DMS153 (cell line): ENCODE measurements at places on chromosomes 11 and 22.
A peak's percentile ranks its signal among the peaks of the same experiment; 100 is the strongest.

DNA sequence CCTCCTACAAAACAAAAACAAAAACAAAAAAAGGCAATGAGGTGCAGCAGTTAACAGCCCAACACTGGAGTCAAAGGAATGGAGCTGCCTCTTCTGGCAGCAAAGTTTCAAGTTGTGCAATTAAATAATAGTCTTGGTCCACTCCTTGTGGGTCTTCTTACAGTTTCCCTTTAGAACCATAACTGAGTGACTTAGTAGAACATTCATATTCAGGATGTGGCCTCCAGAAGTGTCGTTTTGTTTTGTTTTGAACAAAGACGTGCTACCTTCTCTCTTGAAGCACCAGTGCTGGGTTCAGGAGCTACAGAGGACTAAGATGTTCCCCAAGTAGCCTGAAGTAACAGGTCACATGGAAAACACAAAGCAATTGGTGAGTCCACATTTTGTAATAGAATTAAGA is 2.0 kb upstream of the JAML start:
- DNase-seq = no peak

GRCh38 chr11:12354750-12355545 is 22.4 kb upstream of the PARVA start:
- no peak for DNase-seq

- no peak for DNase-seq
Measured at GRCh38 chr22:17746916-17747315, 27.4 kb downstream of the BID start.

GRCh38 chr11:17547932-17548331 is 873 bp downstream of the OTOG start:
- DNase-seq = no peak

DNA sequence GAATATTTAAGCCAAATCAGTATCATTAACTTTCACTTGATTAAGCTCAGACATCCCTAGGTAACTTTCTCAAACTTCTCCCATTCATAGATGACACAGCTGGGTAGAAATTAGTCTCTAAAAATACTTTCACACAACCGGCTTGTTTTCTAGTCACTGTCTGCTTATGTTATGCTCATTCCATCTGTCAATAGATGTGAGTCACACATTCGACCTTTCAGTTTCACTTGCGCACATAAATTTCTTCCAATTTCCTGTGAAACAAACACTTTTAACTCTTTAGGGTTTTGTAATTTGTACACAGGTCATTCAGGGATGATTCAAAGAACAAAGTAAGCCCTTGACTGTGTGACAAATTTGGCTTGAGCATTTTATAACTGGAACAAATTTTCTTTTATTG is 723.0 kb downstream of the KCNA4 start:
- DNase-seq = no peak

- no peak for DNase-seq
Measured at GRCh38 chr22:29314537-29315285, 786 bp downstream of the RASL10A start.

DNA sequence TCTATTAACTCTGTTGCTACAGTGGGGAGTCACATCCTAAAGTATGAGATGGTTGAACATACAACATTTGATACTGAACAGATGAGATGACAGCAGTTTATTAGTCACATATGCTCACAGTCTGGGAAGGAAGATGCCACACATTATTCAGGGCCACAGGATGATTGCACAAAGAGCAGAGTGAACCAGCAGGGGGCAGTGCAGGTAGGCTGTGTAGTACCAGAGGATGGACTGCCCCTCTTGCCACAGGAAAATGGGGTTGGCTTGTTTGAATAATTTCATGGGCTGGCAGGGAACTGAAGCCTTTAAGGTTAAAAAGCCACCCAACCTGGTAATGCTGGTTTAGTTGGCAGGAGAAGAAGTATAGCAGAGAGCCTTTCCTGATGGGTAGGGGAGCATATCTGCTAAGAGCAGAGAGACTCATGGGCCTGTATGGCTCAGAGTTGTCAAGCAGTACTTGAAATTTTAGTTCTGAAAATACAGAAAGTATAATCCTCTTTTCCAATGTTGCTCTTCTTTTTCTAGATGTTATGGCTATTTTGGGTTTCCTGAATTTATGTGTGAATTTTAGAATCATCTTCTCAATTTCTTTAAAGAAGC is 180.4 kb upstream of the B3GAT1 start:
- peak; percentile 30 for DNase-seq

DNA sequence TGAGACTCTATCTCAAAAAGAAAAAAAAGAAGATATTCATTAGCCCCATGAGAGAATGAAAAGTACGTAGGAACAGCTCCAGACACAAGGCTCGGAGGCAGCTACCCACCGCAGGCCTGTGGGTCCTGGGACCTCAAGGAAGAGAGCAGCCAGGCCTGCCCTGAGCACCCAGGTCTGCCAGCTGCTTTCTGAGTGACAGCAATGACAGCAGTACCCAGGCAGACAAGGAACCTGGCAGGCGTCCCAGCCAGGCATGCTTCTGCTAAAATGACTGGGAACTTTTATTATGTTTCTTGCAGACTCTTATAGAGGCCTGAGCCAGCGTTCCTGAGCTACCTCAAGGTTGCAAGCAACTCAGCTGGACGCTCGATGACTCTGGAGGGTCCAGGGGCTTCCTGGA is 31.6 kb downstream of the CPT1A start:
- no peak for DNase-seq

GRCh38 chr11:83265331-83265730 is 20.8 kb downstream of the CCDC90B start:
- no peak for DNase-seq

GRCh38 chr22:19287076-19287707 is 4.3 kb downstream of the CLTCL1 start:
- peak; percentile 75 for DNase-seq

- DNase-seq = no peak
Measured at GRCh38 chr11:128916681-128917080, 25.5 kb downstream of the KCNJ5 start.

GRCh38 chr22:49087198-49087597 is 740.5 kb downstream of the BRD1 start:
- DNase-seq = peak; percentile 46

DNA sequence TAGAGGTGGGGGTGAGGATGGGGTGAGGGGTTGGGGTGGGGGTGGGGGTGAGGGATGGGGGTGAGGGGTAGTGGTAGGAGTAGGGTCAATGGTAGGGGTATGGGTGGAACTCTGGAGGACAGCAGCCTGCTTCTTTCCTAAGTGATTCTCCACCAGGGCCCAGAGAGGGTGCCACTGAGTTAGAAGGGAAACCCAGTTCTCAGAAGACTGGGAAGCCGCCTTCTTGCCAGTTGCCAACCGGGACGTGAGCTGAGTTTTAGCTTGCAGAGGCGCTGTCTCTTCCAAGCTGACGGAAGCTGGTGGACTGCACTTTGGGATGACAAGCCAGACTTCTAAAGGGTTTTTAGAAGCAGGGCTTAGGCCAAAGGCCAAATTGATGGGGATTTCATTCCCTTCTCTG is 104.4 kb downstream of the NAT10 start:
- DNase-seq = no peak

GRCh38 chr22:39664485-39665200 is 94.1 kb downstream of the CACNA1I start:
- peak; percentile 51 for DNase-seq

- DNase-seq = peak; percentile 42
Measured at GRCh38 chr11:26649884-26650283, 72.0 kb downstream of the SLC5A12 start.

DNA sequence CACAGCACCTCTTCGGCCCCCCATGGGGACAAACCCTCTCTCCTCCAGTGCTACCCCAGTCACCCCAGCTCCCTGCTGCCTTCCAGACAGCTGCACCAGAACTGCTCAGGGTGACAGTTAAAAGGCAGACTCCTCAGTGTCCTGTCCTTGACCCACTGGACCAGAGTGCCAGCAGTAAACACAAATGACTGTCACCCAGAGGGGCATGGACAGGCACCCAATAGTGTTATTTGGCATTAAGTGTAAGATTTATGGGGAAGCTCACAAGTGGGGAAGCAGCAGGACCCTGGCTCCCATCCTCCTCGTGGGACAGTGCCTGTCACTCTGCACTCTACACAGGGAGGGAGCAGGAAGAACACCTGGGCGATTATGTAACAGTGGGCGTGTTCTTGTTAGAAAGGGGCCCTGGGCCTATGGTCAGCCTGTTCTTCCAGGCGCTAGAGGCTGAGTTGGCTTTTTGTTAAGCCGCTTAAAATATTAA is 5.0 kb downstream of the RPS19BP1 start:
- DNase-seq = peak; percentile 62

DNA sequence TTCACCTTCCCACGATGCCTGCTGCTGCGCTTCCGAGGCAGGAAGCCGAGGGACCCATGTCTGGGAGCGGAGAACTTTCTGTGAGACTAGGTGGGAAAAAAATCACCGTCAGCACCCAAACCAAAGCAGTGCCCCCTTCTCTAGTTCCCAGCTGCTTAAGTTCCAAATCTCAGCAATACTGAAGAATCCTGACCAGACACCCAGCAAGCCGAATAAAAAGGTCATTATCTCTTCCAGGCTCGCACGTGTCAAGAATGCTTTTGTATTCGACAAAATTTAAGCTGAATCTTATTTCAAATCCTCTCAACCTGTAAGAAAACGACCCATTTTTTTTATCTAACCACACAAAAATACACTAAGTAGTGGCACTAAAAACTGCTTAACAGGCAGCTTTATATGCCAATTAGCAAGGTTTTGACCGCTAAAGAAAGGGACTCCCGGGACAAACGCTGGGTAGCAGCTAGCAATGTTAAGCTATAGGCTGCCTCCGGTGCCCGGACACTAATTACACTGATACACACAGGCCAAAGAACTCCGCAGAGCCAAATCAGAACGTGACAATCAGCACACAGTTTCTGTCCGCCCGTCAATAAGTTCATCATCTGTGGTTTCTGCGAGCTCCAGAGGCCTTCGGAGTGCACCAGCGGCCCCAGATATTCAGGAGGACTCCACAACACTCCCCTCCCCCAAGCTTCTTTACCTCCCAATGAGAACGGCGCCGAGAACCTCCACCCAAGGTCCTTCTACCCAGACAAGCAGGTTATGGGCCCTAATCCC is 728 bp downstream of the RPL3 start:
- no peak for DNase-seq

DNA sequence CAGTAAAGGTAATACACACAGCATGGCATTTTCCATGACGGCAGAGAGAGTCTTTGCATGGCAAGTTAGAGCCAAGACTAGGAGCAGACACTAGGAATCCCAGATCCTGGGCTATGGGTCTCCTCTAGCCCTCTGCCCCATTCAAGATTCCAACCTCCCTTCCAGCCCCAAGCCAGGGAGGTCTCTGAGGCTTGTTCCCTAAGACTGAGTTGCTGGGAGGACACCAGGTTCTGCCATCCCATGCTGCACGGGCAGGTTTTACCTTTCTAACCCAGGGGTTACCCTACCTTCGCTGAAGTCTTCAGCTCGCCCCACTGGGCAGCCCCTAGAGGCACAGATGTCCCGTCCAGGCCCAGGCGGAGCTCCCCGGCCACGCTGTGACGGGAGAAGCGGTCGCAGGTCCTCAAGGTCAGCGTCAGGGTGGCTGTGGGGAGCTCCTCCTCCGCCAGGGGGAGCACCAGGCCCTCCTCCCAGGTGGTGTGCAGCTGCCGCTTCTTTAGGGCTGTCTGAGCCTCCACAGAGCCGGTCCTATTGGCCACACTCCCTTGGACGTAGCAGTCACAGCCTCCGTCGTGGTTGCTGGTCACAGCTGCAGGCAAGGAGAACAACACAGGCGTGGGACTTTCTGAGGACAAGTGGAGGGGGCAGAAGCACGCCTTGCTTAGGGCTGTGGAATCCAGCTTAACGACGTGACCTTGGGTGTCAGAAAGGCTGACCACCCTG is 33.8 kb downstream of the SYT13 start:
- no peak for DNase-seq

- DNase-seq = no peak
Measured at GRCh38 chr22:25759825-25760231, 17.8 kb downstream of the MYO18B start.

GRCh38 chr11:125262830-125263218 is 98.3 kb downstream of the PKNOX2 start:
- no peak for DNase-seq

DNA sequence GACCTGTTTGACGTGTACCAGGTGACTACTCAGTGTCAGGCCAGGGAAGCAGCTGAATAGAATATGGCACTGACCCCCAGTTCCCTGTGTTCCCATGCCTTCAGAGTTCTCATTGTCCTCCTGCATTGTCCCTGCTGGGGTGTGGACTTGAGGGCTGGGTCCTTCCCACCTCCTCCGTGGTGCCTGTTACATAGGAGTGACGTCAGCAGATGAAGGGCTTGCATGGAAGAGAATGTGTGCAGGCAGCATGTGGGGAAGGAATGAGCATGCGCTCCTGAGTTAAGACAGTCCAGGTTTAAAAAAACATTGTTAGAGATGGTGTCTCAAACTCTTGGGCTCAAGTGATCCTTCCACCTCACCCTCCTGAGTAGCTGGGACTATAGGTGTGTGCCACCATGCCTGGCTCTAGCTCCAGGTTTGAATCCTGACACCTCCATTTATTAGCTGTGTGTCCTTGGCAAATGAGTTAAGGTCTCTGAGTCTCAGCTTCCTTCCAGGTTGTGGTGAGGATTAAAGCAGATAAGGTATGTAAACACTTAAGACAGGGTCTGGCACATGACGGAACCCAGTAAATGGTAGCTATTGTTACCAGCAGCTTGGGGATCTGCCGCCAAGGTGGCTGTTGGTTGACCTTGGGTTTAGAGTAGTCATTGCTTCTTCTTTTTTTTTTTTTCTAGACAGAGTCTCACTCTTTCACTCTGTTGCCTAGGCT is 7.5 kb upstream of the SOX10 start:
- DNase-seq = no peak

DNA sequence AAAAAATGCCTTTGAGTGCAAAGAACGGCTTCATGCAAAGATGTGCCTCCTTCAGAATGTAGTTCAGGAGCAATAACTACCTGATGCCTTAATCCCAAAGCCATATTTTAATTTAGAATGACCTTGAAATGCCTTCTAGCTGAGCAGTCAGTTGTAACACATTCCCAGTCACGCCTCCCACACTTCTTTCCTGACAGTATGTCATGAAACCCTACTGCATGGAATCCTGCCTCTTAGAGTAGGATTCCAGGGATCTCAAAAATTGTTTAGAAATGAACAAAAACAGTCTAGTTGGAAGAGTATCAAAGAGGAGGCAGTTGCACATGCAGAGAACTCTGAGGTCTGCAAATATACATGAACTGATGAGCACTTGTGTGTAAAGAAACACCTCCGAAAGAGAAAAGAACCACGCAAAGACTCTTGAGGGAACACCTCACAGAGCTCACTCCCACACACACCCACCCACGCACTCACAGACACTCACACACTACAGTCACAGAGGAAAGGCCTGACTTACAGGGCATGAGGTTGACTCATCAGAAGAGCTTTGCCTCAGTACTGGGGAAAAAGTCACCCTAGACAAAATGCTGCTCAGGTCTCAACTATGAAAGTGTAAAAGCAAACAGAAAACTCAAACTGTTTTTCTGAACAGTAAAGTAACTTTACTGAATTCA is 77.4 kb downstream of the GGTLC2 start:
- no peak for DNase-seq

- DNase-seq = peak; percentile 94
Measured at GRCh38 chr11:67630228-67630942, 648 bp upstream of the NUDT8 start.

- DNase-seq = no peak
Measured at GRCh38 chr11:68990995-68991780, 10.4 kb upstream of the MRGPRD start.
